Effector memory CD4-positive, alpha-beta T cell (primary cell): ENCODE measurements at places on chromosomes 4 and X.

DNA sequence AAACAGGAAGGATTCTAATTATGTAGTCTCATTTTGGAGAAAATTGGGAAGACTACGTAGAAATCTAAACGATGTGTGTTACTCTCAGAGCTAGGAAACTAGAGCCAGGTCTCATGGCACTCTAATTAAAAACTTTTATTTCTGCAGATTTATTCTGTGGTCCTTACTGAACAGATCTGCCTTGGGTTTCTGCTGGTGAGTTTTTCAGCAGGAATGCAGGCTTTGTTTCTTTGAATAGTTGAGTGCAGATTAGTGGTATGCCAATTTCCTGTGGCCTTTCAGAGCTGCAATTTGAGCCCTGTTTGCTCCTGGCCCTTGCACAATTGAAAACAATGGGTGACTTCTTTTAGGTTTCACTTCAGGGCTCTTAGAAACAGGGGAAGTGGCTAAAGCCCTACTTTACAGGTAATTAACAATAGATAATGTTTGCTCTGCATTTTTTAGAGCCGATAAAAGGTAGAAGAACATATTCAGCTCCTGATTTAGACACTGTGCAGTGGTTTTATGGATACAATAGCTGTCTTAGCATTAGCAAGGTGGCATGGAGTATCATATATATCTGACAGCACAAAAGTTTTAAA, 21.8 kb downstream of the SPRY1 start:
- no peak overlapping the region for H3K4me3 ChIP-seq
- DNase-seq: no peak
- H3K4me1 ChIP-seq: no peaks in the 10 kb centered on the region
- no peak overlapping the region for H3K27ac ChIP-seq
- H3K36me3 ChIP-seq: no peaks in the 10 kb centered on the region

GRCh38 chr4:110510277-110510676, 34.3 kb downstream of the ENPEP start:
- H3K27me3 ChIP-seq: no peaks in the 10 kb centered on the region
- no peak overlapping the region for H3K27ac ChIP-seq
- DNase-seq: no peak
- no peaks in the 10 kb centered on the region for H3K4me1 ChIP-seq
- H3K4me3 ChIP-seq: no peak overlapping the region

GRCh38 chr4:15262396-15262795, 165.4 kb upstream of the C1QTNF7 start:
- no peak for DNase-seq
- H3K4me3 ChIP-seq: no peak overlapping the region
- H3K27me3 ChIP-seq: no peaks in the 10 kb centered on the region

GRCh38 chr4:153731239-153731638, 28.6 kb downstream of the RNF175 start:
- H3K4me1 ChIP-seq: no peaks in the 10 kb centered on the region
- no peak for DNase-seq
- H3K36me3 ChIP-seq: no peaks in the 10 kb centered on the region
- H3K4me3 ChIP-seq: no peak overlapping the region

GRCh38 chrX:48468247-48468671, 1.8 kb downstream of the SLC38A5 start:
- peak overlapping the region; percentile 41 for H3K27ac ChIP-seq
- no peak for DNase-seq
- peak overlapping the region; percentile 49 for H3K4me3 ChIP-seq
- H3K36me3 ChIP-seq: no peaks in the 10 kb centered on the region
- no peaks in the 10 kb centered on the region for H3K27me3 ChIP-seq
- H3K4me1 ChIP-seq: peaks cover 4% of the 10 kb centered on the region

DNA sequence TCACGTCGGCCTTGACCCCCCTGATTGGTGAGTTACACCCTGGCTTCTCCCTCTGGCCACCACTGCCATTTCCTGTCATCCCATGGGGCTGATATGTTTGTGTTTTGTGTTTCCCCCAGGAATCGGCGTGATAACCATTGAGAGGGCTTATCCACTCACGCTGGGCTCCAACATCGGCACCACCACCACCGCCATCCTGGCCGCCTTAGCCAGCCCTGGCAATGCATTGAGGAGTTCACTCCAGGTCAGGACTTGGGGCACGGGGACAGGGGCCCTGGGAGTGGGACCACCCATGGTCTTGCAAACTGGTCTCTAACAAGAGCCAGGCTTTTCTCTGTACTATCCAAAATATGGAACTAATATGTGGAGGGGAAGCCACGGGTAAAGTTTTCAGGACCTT, 18.7 kb downstream of the SLC34A2 start:
- no peaks in the 10 kb centered on the region for H3K4me1 ChIP-seq
- no peak overlapping the region for H3K27ac ChIP-seq
- no peak overlapping the region for H3K4me3 ChIP-seq
- no peaks in the 10 kb centered on the region for H3K36me3 ChIP-seq
- no peak for DNase-seq

DNA sequence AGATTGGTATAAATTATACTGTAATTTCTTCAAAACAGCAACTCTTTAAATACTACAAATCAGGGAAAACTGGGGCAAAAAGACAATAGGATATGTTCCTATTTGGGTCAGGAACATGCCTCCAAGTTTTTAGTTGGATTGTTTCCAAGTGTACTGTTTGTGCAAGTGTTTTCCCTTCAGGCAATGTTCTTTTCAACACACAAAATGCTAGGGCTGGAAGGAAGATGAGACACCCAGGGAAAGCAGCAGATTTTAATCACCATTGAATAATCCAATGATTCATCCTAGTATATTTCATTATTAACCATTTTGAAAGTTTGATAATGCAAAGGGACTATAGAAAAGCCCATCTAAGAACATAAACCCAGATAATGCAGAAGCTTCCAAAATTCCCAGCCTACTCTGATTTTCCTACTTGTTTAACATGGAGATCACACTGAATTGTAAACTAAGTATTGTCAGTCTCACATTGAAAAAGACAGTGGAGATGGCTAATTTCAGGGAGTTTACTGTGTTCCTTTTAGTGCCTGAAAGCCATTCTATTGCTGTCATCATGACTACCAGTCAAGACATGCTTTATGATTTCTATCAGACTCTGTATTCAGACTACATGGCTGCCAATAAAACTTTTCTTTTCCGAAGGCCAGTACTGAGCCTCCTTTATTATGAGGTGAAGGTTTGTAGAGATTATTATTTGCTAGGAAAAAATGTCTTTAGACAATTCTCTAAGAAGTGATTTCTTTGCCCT, 38.6 kb downstream of the COL4A6 start:
- no peak overlapping the region for H3K4me3 ChIP-seq
- no peaks in the 10 kb centered on the region for H3K27me3 ChIP-seq
- DNase-seq: no peak
- H3K27ac ChIP-seq: no peak overlapping the region

DNA sequence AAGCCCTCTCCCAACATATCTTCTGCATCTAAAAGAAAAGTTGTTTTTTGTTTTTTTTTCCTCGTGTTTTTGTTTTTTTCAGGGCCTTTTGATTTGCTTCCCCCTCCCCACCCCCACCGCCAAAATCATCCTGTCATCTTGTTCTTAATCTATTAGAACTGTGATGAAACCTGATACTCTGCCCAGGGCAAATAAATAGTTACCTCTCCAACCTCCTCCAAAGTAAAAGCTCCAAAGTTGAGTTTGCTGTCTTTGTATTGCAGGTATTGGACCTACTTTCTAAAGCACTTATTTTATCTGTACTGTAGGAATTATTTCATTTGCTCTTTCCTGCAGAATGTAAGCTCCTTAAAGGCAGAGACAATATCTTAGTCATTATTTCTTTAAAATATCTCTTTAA, 172.9 kb downstream of the SOWAHB start:
- H3K4me3 ChIP-seq: no peak overlapping the region
- H3K4me1 ChIP-seq: no peaks in the 10 kb centered on the region
- no peaks in the 10 kb centered on the region for H3K27me3 ChIP-seq

DNA sequence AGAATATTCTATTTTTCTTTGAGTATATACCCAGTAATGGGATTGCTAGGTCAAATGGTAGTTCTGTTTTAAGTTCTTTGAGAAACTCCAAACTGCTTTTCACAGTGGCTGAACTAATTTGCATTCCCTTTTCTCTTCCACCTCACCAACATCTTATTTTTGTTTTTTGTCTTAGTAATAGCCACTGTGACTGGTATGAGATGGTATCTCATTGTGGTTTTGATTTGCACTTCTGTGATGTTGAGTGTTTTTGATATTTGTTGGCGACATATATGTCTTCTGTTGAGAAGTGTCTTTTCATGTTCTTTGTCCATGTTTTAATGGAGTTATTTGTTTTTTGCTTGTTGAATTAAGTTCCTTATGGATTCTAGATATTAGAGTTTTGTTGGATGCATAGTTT, 24.4 kb downstream of the AIMP1 start:
- no peaks in the 10 kb centered on the region for H3K27me3 ChIP-seq
- no peak for DNase-seq
- no peak overlapping the region for H3K4me3 ChIP-seq
- H3K27ac ChIP-seq: no peak overlapping the region
- H3K36me3 ChIP-seq: peaks cover 42% of the 10 kb centered on the region

GRCh38 chr4:61783050-61783449, 582.9 kb downstream of the ADGRL3 start:
- no peak overlapping the region for H3K4me3 ChIP-seq
- H3K27me3 ChIP-seq: no peaks in the 10 kb centered on the region
- no peaks in the 10 kb centered on the region for H3K4me1 ChIP-seq
- H3K36me3 ChIP-seq: no peaks in the 10 kb centered on the region

- H3K4me3 ChIP-seq: no peak overlapping the region
- DNase-seq: no peak
- no peaks in the 10 kb centered on the region for H3K27me3 ChIP-seq
- no peaks in the 10 kb centered on the region for H3K4me1 ChIP-seq
These were observed 89.0 kb downstream of the KDR start for GRCh38 chr4:55036405-55036804.

GRCh38 chrX:16445166-16445752, 204.7 kb upstream of the S100G start:
- no peaks in the 10 kb centered on the region for H3K4me1 ChIP-seq
- H3K27ac ChIP-seq: no peak overlapping the region
- H3K36me3 ChIP-seq: no peaks in the 10 kb centered on the region
- no peak for DNase-seq
- H3K27me3 ChIP-seq: no peaks in the 10 kb centered on the region

DNA sequence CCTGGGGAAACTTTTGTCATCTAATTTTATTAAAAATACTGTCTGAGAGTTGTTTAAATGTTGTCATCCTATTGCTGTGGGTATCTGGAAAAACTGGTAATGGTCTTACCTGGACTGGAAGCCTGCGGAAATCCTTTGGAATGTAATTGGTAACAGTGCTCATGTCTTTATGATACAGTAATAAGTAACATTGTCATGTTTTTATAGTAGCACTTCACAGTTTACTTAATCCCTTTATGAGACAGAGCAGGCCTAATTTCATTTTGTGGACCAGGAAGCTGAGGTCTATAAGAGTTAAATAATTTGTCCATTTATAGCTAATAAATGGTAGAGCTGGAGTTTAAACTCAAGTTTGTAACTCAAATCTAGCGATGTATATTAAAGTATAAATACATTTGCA, 88.3 kb downstream of the TRAPPC11 start:
- H3K27ac ChIP-seq: no peak overlapping the region
- H3K4me1 ChIP-seq: no peaks in the 10 kb centered on the region
- no peak for DNase-seq
- H3K27me3 ChIP-seq: no peaks in the 10 kb centered on the region
- H3K4me3 ChIP-seq: no peak overlapping the region

DNA sequence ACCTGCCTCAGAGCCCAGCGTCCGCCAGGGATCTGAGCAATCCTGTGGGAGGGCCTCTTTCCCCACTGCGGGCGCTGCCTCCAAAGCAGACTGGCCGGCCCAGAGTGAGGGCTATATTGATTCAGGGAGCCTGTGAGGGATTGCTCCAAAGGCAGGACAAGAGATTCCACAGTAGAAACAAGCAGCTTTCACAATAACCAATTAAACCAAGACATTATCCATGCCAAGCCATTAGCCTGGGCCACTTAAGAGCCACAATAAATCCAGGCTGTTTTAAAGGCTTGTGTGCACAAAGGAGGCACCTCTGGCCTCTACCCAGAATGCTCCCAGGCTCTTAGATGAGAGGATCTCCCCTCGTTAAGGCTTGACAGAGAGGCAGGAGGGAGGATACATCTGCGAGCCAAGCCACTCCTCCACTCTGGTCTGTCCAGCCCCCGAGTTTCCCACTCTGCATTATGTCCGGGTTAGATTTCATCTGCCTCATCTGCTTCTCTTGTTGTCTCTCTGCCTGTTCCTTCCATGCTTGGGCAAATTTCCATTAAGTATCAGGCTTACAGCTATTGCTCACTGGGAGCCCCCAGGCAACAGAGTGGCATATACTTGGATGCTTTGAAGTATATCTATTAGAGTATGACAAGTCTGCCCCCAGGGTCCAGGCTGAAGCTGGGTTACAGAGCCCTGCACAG, 357.9 kb downstream of the UNC5C start:
- no peak for DNase-seq
- no peaks in the 10 kb centered on the region for H3K36me3 ChIP-seq
- no peak overlapping the region for H3K4me3 ChIP-seq
- H3K4me1 ChIP-seq: peaks cover 6% of the 10 kb centered on the region
- no peak overlapping the region for H3K27ac ChIP-seq
- H3K27me3 ChIP-seq: no peaks in the 10 kb centered on the region

DNA sequence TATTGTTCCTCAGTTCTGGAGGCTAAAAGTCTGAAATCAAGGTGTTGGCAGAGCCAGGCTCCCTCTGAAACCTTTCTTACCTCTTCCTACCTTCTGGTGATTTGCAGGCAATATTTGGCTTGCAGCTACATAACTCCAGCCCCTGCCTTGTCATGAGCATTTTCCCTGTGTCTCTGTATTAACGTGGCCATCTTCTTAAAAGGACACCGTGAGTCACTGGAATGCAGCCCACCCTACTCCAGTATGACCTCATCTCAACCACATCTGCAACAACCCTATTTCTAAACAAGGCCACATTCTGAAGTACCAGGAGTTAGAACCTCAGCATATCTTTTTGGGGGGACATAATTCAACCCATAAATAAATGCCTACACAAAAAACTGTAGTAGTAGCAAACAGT, 40.7 kb downstream of the FANCB start:
- no peaks in the 10 kb centered on the region for H3K27me3 ChIP-seq
- DNase-seq: no peak
- no peaks in the 10 kb centered on the region for H3K4me1 ChIP-seq
- H3K4me3 ChIP-seq: no peak overlapping the region

- peak; percentile 7 for DNase-seq
- H3K27me3 ChIP-seq: no peaks in the 10 kb centered on the region
- no peaks in the 10 kb centered on the region for H3K36me3 ChIP-seq
- no peaks in the 10 kb centered on the region for H3K4me1 ChIP-seq
These were observed 73.6 kb upstream of the RBMX start for GRCh38 chrX:136953867-136954787.

DNA sequence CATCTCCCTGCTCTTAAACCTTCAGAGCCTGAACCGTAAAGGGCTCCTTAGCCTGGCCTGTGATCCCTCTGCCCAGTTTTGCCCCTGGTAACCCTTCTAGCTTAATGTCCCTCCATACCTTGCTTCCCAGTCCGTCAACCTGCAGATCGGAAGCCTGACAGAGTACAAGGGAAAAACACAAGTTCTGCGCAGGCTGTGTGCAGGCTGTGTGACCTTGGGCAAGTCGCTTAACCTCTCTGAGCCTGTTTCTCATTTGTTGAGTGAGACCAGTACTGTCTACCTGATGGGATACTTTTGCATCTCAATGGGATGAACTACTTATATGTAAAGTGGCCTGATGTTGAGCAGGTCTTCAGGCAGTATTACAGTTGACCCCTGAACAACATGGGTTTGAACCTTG, 1.7 kb downstream of the NSDHL start:
- peaks cover 4% of the 10 kb centered on the region for H3K4me1 ChIP-seq
- no peaks in the 10 kb centered on the region for H3K36me3 ChIP-seq
- DNase-seq: no peak
- no peak overlapping the region for H3K27ac ChIP-seq
- no peak overlapping the region for H3K4me3 ChIP-seq
